Non-pigmented ciliary epithelial cell (primary cell): ENCODE measurements at places on chromosomes 5 and 9.

DNA sequence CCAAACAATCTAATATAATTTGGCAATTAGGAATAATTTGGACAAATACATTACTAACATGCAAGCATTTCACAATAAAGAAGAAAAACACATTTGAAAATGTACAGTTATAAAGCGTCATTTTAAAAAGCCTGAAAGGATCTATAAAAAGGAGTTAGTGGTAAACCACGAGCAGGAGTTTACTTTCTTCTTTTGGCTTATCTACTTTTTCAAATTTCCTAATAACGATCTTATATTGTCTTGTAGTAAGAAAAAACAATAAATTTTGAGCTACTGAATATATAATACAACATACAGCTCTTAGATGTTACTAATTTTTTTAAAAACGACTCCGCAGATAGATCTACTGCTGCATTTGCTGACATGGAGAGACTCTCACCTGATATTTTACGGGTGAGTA, 79.9 kb downstream of the SMIM23 start:
- DNase-seq: no peak

DNA sequence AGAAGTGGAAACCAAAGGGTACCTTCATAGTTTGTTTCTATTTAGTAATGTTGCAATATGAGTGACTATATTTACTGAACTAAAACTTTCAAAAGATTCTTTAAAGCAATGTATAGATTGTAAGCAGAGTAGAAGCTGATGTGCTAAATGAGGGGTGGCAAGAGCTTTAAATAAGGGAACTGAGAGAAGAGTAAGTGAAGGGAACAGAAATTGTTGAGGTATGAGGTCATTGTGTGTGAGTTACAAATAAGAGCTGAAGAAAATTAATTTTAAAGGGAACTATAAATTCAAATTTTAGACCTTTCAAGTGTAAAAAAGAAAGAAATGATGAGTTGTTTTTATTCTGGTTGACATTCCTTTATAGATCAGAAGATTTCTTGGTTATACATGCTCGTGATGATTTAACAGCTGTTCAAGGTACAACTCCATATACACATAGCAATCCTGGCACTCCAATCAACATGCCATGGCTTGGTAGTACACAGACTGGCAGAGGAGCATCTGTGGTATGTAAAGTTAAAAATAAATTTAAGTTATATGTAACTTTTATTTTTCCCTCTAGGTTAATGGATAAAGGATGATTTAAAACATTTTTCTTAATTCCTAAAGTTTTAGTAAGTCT, 135.1 kb upstream of the TNFAIP8 start:
- DNase-seq: no peak

- no peak for DNase-seq
Measured at GRCh38 chr9:102253099-102253498, 514.7 kb upstream of the GRIN3A start.

GRCh38 chr5:83126501-83126900, 49.2 kb downstream of the XRCC4 start:
- DNase-seq: no peak

DNA sequence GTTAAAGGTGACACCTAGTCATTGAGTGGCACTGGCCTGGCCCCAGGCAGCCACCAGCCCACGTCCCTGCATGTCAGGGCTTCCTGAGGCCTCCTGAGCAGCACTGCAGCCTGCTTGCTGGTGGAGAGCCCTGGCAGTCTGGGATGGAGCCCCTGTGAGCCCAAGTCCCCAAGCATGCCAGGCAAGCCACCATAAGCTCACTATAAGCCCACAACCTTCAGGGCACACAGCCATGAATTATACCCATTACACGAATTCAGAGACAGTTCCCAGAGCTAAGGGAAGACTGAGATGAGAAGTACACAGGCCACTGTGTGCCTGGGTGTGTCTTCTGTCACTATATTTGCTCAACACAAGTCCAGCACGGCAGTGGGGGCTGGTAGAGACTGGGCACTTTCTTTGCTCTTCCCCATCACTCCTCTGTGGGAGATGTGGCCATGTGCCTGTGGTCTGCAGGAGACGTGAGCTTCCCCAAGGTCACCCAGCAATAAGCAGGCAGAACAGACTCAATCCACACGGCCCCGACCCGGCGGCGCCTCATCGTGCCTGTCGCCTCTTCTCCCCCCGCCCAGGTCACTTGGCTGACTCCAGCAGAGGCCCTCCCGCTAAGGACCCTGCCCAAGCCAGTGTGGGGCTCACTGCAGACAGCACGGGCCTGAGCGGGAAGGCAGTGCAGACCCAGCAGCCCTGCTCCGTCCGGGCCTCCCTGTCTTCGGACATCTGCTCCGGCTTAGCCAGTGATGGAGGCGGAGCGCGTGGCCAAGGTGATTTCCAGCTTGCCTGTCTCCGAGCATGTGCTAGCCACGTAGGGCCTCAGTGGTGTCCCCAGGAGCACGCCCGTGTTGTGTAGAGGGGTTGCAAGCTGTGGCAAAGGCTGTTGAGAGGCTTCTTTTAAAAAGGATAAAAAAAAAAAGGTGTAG, 114.8 kb downstream of the WNK2 start:
- DNase-seq: no peak

DNA sequence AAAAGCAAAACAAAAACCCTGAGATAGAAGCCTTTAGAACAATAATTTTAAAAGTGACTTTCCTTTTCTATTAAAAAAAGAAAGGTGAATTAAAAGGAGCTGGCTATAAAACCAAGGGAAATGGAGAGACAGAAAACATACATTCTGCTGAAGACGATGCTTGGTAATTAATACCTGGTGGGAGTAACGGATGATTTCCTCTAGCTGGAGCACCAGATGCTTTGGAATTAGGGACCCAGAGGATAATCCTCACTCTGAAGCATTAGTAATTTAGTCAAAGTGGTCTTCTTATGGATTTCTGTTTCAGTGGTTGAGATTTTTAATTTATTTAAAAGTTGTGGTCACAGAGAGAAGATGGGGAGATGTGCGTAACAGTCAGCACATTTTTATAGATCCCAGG, 982.5 kb downstream of the TLE4 start:
- no peak for DNase-seq

GRCh38 chr9:92294297-92294676, 790 bp upstream of the IARS1 start:
- no peak for DNase-seq

GRCh38 chr5:42825422-42826148, 13.9 kb upstream of the SELENOP start:
- DNase-seq: no peak

GRCh38 chr5:78627766-78628165, 20.8 kb downstream of the LHFPL2 start:
- no peak for DNase-seq

DNA sequence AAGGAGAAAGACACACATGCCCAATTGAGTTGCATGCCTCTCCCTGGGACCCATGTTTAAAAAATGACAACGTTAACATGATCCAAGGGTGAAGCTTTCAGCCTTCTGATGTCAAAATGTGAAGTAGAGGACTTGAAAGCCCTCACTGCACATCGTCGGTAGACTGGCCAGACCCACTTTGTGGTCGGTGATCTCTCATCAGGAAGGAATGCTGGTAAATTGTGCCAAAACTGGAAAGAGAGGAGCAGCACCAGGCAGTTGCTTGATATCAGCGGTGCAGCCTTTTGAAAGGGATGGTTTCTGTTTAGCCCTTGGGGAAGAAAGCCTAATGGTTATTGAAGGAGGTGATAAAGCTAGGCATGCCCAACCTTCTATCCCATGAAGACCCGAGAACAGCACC, 125.3 kb upstream of the MARCHF11 start:
- DNase-seq: no peak

- no peak for DNase-seq
Measured at GRCh38 chr9:109616571-109617120, 118.5 kb upstream of the PTPN3 start.

DNA sequence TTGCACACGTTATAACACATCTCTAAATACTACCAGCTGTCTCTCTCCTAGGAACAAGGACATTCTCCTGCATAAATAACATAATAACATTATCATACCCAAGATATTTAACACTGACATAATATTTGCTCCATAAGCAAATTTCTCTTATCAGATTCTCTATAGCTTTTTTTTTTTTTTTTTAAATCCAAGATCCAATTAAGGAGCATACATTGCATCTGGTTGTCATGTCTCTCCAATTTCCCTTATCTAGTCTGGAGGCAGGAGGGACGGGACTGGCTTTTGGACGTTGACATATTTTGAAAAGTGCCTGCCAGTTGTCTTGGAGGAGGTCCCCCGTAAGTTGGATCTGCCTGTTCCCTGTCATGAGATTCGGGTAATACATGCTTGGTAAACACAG, 76.6 kb downstream of the RAPGEF1 start:
- no peak for DNase-seq

DNA sequence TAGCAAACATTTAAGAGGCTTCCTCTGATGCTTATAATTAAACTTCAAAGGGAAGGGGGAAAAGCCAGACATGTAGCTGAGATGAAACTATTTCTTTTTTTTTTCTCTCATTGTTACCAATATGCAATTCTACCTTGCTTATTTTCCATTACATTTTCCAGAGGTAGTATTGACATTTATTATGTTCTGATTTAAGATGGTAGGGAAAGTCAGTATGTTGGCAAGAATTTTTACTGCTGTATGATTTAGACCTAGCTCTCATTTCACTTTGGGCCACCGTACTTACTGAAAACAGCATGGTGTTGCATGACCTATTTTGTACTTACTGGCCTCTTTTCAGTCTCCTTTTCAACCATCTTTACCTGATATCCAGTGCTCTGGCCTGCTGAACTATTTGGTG, 9.6 kb upstream of the SPINK6 start:
- no peak for DNase-seq
